Activated CD4-positive, alpha-beta T cell treated with anti-CD3 and anti-CD28 coated beads, Interleukin-2, amount 50 U/mL, for 1 hour (primary cell): ENCODE measurements at places on chromosomes 7 and 10.

DNA sequence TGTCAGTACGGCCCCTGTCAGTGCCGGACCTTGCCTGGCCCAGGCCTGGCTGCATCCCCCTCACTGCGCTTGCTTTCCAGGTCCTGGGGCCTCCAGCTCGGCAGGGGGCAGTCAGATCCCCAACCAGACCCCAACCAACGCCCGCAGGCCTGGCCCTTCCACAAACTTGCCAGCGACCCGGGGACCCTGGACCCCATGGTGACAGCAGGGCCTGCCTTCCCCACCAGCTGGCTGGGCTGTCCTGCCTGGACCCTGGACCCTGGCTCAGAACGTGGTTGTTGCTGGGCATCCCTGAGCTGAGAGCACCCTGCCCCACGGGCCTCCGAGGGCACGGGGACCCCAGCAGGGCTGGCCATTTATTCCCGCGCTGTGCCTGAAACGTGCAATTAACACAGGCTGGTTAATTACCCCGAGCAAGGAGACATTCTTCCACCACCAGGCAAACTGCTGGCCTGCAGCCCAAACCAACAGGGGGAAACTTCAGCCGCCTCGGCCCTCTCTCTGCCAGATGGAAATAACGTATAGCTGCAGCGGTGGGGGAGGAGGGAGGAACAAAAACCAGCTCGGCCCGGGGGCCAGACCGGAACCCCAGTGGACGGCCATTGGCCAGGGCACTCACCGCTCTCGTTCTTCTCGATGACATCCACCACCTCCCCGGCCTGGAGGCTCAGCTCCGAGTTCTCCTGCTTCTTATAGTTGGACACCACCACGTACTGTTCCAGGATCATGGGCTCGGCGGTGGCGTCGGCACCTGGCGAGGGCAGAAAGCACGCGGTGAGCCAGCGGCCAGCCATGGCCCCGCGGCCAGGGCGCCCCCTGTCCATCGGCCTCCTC is 167.1 kb downstream of the NEURL1 start:
- DNase-seq: no peak

GRCh38 chr10:120478386-120478785 is 21.4 kb downstream of the PLPP4 start:
- DNase-seq: no peak

- no peak for DNase-seq
These were observed 38.6 kb downstream of the HECW1 start for GRCh38 chr7:43151076-43151475.

- no peak for DNase-seq
These were observed 9.3 kb downstream of the KLHL7 start for GRCh38 chr7:23114896-23115295.

DNA sequence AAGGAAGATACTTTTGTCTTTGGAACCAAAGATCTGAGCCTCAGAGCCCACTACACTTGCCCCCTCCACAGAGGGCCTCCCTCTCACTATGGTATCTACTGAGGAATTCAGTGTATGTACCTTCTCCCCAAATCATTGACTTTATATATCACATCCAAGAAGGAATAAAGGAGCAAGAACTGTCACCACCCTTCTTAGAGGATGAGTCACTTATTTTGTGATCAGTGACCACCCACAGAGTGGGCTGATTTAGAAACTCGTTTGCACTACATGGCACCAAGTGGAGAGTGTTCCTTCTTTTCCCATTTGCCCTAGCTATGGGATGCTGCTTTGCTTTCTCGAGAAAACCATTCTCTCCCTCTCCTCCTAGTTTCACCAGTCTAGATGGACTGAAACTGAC is 5.7 kb downstream of the TMEM243 start:
- no peak for DNase-seq

- DNase-seq: no peak
These were observed 14.3 kb downstream of the MMS19 start for GRCh38 chr10:97483921-97484320.

DNA sequence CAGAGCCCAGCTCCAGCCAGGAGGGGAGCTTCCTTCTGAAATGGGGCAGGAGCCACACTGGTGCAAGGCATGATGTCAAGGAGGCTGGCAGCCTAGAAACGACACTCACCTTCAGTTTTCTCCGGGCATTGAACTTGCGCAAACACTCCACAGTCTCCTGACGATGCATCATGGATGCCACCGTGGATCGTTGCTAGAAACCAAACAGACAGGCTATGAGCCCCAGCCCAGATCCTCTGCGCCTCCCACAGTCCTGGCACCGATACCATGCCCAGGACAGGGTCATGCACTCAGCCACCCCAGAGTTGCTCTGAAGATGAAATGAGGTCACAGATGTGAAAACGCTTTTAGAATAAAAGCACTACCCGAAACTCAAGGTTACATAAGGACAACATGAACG is 31.0 kb upstream of the NDST2 start:
- DNase-seq: no peak

DNA sequence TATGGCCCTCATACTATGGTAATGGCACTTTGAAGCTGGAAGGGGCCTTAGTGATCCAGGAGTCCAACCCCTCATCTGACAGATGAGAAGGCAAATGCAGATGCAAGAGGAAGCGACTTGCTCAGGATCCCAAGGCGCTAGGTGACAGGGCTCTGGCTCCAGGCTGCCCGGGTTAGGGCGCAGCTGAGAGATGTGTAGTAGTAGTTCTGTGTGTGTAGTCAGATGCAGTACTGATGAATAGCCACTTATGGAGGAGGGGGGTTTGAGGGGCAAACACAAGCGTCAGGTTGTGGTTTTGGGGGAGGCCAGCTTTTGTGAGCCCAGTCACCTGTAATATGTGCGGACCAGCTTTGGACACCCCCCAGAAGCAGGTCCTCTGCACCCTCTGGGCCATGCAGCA is 4.8 kb downstream of the ADRA2A start:
- DNase-seq: no peak

- peak; percentile 55 for DNase-seq
These were observed 709 bp downstream of the ARPC1B start for GRCh38 chr7:99375070-99375807.

DNA sequence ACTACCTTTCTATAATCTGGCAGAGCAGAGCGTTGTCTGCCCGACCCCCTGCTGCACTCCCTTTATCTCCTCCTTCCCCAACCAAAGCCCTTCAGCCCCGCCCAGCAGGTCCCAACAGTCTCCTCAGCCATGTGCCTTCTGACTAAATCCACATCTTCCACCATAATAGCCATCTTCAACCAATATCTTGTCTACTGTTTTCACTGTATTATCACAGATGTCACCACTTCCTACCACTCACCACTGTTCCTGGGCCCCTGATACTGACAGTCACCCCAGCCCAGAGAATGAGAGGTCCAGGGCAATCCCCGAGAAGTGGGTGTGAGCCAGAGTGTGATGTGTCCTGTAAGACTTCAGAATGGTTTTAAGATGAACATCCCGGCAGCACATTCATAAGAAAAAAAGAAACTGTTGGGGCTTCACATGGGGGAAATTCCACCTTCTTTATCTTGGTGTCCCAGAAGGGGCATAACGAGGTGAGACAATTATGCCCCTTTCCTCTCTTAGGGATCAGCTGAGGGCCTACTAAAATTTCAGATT is 25.3 kb downstream of the CCDC6 start:
- DNase-seq: no peak

- no peak for DNase-seq
These were observed 35.8 kb upstream of the LYZL1 start for GRCh38 chr10:29252811-29253689.

DNA sequence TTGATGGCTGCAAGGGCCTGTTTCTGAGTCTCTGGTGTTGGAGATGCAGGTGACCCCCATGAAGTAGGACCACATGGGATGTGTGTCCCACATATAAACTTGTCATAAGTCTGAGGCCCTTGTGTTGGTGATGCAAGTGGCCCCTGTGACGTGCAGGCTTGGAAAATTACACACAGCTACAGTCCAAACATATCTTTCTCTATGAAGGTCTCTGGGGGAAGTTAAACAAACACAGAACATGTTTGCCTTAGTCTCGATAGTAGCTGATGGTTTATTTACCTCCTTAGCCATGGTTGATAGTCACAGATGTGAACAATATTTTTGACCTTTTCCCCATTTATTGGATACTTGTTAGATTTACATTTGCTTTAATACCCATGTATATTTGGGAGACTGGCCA is 64.7 kb downstream of the ADCY1 start:
- no peak for DNase-seq

DNA sequence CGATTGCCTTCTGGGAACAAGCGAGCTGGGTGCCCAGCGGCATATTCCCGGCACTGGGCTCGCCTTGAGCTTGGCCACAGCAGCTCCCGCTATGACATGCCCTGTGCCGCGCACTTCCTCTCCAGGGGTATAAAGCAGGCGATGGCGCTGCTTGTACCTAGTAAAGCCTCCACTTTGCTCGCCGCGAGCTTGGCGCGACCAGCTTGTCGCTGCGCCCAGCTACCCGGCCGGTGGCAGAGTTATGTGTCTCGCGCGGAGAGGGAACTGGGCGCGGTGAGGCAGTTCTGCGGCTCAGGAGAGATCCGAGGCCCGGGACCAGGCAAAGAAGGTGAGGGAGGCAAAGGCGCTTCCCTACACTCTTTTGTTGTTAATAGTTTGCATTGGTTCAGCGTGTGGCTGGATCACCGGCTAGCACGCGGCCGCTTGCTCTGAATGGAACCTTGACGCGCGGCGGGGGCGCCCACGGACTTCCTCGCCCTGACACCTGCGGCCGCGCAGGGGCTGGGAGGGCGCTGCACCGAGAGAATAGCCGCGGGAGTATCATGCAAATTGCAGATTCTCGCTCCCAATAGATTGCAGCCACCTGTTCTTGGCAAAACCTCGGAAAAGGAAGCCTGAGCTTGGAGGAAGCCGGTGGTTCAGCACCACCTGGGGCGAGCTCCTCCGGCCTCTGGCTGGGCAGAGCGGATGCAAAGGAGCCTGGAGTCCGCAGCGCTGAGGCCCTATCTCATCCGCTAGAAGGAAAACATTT is 3.0 kb upstream of the BUB3 start:
- peak; percentile 13 for DNase-seq

DNA sequence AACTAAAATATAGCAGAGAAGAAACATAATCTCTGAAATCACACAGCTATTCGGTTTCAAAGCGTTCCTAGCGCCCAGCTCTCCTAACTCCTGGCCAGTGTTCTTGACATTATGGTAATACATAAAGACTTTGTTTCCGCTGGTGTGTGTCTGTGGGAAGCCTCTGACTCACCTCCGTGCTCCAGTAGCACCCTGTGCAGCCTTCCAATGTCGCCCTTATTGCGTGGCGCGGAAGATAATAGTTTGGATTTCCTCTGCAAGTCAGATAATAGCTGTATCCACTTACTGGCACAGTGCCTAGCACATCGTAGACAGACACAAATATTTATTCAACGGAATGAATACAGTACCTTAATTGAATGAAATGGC is 570 bp downstream of the BMS1 start:
- DNase-seq: peak; percentile 6

DNA sequence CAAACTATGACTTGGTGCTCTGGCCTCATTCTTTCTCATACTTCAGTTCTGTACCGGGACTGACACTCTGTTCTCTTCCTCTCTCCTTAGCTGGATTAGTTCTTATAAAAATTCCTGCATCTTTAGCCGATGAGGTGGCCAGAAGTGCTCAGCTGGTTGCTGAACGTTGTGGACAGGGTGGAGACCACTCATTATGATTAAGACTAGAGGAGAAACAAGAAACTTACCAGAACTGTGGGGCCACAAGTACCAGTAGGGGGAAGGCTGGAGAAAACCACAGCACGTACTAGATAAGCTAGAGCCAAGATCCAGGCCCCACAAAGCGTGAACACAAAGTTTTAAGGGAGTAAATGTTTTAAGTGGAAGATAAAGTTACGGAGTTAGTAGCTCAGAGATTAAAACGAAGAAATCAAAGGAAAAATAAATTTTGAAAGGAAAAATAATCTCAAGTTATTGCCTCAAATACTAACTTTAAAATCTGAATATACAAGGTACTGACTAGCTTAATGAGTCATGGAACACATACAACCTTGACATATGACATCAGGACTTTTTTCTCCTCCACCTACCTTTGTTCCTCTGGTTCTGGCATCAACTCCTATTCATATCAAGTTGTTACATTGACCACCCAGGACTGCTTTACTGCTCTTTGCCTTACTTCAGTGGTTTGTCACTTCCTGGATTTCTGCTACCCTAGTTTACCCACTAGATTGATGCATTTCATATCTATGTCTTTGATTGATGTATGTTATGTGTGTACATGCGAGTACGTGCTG is 469.0 kb downstream of the TFEC start:
- DNase-seq: no peak

DNA sequence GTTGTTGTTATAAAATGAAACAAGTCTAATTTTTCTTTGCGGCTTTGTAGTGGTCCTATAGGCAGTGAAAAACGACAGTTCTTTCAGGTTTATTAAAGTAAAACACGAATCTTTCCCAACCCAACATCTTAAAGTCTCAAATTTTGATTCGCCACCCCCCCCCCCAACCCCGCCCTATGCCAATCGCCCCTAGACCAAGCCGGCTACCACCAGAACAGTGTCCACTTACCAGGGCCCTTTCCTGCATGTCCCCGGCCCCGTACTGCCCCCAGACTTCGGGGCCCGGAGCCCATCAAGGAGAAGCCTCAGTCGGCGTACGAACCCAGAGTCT is 335 bp upstream of the CHCHD1 start:
- no peak for DNase-seq
